Type B pancreatic cell (in vitro differentiated cells): ENCODE measurements at places on chromosomes 3 and 15.

- DNase-seq: no peak
Observed at GRCh38 chr3:49665822-49666519, 8.2 kb upstream of the APEH start.

GRCh38 chr15:81047928-81048327 lies 47.2 kb downstream of the TLNRD1 start:
- no peak for DNase-seq

DNA sequence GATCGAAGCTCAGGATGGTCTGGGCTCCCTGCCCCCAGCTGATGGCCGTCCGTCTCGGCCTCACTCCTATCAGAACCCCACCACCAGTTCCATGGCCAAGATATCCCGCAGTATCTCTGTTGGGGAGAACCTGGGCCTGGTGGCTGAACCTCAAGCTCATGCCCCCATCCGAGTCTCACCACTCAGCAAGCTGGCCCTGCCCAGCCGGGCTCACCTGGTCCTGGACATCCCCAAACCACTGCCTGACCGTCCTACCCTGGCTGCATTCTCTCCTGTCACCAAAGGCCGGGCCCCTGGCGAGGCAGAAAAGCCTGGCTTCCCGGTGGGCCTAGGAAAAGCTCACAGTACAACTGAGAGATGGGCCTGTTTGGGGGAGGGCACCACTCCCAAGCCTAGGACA lies 4.4 kb upstream of the JMJD7 start:
- DNase-seq: no peak

DNA sequence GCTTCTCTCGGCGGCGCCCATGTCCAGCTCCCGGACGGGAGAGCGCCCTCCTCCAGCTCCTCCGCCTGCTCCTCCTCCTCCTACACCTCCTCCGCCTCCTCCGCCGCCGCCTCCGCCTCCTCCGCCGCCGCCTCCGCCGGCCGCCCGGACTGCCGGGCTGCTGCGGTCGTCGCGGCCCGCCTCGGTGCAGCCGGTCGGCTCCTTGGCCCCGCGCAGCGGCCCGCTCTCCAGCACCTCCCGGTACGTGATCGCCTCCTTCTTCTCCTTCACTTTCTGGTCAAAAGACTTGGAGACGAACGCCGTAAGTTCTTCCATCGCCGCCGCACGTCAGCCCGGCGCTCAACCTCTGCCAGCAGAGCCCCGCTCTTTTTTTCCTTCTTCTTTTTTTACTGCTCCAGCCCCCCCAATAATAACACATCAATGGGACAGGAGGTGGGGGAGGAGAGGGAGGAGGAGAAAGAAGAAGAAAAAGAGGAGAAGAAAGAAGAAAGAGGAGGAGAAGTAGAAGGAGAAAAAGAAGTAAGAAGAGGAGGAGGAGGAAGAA lies 438 bp downstream of the SHOX2 start:
- DNase-seq: no peak

- no peak for DNase-seq
Observed at GRCh38 chr15:92633418-92633817, 22.2 kb downstream of the FAM174B start.

GRCh38 chr3:194136519-194137007 lies 615 bp downstream of the HES1 start:
- no peak for DNase-seq

DNA sequence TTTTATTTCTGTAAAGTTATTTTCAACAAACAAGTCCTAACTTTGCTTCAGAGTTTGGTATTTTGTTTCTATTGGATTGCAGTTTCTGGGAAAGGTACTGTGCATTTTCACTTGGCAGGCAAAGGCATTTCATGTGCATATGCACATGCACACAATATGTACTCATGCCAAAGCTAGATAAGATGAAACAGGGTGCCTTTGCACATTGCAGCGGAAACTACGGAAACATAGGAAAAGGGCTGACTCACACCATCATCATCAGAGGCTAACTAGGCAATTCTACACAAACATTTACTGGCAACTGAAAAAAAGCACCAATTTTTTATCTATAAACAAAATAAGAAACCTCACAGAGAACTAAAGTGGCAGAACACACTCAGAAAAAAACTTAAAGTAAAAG lies 550.6 kb upstream of the NECTIN3 start:
- no peak for DNase-seq

DNA sequence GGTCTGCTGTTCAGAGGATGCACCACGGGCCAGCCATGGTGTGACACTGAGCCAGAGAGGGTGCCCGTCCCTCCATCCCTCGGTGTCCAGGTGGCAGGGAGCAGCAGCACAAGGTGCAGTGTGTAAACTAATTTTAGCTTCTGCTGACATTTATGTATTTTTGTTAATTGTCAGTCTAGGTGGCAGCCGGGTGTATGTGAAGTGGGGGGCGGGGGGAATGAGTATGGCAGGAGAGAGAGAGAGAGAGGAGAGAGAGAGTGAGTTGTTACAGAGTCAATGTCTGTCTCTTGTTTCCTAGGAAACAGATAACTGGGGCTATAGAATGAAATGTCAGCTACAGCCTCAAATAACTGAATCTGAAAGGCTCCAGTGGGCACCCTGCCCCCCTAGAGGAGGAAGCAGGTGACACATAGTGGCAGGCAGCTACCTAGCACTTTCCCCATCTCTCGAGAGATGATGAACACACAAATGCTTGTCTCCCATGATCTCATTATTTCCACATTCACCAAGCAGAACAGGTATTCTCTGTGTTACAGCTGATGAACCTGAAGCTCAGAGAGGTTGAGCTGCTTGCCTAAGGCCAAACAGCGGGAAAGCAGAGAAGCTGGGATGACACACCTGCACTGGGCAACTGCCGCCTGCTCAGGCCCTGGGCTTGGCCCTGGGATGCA lies 24.7 kb downstream of the RASGRF1 start:
- DNase-seq: no peak

- no peak for DNase-seq
Observed at GRCh38 chr3:52361898-52362297, 45.8 kb downstream of the DNAH1 start.

DNA sequence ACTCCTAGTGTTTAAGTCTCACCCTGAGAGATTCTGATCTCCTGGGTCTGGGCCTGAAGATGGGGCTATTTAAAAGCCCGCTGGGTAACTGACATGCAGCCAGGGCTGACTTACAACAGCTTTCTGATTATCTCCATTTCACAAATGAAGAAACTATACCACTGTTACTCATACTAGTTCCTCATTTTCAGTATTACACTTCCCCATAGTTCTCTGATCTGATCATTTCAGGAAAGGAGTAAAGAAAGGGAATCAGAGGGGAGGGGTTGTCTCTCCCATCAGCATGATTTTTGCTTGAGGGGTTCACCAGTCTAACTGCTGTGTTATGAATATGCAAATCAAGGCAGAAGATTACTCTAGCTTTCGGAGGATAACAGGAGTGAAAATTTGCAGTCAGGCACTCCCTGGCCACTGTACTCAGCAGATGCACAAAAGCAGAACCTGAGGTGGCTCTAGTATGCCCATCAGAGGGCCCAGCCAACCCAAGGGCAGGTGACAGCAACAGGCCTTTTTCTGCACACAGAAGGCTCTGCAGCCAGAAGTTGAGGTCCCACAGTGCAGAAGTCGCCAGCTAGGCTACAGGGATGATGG lies 59.4 kb downstream of the DAPK2 start:
- no peak for DNase-seq

DNA sequence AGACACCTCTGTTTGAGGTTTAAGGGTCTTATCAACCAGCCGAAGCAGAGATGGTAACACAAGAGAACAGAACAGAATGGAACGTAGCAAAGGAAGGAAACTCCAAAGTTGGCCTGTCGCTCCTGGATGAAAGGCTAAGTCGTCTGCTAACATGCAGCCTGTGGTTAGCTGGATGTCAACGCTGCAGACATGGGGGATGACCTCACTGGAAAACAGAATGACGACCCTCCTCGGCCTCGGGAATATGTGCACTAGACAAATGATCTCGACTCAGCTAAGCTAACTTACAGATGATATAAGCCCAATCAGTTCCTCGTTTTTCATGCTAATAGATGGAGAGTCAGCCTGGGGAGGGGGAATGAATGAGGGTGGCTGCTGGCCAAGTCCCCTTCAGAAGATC lies 177.8 kb upstream of the LRTM1 start:
- no peak for DNase-seq

DNA sequence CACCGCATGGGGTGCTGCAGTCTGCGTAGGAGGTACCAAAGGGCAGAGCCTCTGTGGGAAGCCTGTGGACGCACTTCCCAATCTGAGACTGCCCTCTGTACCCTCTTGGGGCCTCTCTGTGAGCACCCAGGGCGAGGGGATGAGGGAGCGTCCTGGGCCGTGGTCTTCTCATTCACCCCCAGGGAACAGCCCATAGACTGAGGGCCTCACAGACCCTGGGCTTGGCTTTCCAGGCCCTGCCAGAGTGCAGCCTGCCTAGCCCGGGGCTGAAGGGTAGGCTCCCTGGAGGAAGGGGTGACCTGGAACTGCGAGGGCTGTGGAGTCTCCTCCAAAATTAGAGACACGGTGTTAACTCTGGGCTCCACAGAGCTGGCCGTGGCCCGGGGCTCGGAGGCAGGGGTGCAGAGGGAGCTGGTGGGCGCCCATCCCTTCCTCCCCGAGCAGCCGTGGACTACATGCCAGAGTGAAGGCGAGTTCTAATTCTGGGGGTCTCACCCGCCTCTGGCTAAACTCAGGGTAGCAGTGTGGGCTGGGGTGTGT lies 468 bp upstream of the SPTBN5 start:
- DNase-seq: no peak

DNA sequence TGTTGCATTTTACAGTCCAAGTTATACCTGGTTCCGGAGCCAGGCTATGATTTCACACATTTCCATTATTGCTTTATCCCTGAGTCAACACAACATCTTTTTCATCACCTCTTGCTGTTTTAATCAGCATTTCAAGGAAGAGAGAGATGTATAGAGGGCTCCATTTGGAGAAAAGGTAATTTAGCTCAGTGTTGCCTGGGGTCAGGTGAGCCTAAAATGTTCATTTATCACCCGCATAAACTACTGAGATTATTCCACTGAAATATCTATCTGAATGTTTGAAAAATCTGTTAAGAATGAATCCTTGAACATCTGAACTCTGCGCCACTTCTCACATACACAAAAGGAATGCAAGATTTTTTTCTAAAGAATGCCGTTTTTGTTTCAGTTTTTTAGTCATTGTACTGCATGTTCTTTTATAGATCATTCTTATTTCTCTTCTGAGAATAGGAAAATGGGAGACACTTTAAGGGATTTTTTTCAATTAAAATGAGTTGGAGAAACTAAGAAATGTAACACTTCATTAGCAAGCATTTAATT lies 51.5 kb upstream of the AGTR1 start:
- DNase-seq: no peak

DNA sequence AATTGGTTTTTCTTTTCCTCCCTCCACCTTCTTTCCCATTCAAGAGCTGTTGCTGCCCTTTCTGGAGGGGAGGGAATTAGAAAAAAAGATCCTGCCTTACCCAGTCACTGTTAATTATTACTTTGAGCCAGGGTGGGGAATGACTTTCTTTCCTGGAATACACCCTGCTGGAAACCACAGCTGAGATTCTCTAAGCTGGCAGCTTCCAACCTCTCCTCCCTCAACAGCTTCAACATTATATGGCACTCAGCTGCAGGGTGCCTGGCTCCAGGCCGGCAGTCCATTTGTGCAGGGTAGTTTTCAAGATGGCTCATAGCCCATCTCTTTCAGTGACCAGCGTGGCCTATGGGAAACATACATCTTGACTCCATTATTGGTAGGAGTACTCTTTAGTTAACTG lies 105.8 kb downstream of the UBE3A start:
- no peak for DNase-seq

DNA sequence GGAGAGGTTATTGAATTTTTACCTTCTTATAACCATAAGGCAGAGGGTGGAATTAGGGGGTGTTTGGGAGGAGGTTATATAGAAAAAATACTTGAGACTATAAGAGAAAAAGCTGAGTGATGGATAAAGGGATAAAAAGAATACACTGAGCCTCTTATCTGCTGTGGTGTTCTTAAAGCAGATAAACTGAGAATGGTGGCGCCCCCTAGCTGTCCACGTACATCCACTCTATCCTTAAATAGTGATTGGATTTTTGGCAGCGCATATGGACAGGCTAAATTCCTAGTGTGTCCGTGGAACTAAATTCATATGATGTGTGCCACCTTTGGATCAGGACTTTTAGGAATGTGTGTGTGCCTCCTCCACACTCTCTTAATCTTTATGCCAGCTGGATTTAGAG lies 121.1 kb downstream of the OXSM start:
- DNase-seq: no peak

DNA sequence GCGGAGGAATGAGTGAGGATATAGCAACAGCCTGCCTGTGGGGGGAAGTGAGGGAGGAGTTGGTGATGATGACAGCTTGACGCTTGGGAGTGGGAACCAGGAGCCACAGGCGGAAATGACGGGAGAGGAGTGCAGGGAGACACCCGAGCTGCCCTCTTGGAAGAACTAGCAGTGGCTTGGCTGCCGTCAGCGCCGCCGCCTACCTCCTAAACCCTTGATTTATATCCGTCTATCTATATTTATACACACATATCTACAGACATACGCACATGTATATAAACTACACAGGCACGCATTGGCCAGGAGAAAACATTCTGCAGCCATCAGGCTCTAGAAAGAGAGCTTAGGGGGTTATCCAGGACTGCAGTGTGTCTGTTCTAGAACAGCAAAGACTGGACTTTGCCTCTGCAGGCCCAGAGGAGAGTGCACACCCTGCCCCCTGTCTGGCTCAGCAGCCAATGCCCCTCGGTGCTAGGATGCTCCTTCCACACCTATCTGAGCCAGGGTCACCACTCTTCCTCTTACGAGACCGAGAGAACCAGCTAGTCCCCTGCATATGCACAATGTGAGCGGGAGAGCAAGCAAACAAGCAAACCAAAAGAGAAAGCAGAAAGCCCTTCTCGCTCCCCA lies 45.3 kb upstream of the MAGEF1 start:
- DNase-seq: no peak

DNA sequence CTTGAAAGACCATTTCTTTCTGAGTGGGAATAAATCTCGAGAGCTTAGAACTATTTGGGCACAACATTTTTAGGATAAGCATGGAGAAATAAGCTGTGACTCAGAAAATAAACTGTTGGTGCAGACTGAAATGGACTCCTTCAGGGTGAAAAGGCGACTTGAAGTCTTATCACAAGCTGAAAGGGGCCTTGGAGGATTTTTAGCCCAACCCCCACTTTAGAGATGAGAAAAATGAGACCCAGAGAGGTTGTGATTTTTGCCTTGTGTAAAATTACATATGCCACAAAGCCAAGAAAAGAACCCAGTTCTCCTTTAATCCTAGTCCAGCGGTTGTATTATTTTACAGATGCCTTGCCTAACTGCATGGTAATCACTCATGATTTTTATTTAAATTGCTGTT lies 1.5 kb downstream of the ATP1B3 start:
- no peak for DNase-seq

DNA sequence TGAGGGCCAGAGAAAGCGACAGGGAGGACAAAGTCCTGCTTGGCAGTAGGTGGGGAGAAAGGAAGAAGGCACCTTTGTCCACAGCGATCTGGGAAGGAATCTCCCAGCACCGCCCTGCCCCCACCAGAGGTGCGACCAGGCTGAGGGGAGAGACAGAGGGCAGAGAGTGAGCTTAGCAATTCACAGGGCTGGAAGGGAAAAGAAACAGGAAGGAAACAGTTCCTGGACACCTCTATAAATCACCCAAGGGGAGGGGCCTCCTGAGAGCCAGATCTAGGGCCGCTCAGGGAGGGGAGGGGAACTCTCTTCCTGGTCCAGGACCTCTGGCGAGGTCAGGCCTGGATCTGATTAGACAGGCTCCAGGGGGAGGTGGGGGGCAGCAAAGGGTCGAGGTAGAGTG lies 35.4 kb downstream of the RNU5B-1 start:
- no peak for DNase-seq
